ENCODE measurements at places on chromosomes 12 and 14.
A peak's percentile ranks its signal among the peaks of the same experiment; 100 is the strongest.

- no peak for DNase-seq
Measured at GRCh38 chr12:88015825-88016224, 13.4 kb downstream of the C12orf50 start.

- no peak for DNase-seq
Measured at GRCh38 chr12:62319058-62319457, 58.9 kb downstream of the USP15 start.

DNA sequence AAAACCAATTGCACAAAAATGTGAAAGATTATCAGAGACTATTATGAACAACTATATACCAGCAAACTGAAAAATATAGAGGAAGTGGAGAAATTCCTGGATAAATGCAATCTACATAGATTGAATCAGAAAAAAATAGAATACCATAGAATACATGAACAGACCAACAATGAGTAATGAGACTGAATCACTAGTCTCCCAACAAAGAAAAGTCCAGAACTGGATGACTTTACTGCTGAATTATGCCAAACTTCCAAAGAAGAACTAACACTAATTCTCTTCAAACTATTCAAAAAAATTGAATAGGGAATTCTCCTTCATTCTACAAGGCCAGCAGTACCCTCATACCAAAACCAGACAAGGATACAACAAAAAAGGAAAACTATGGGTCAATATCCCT, 60.6 kb downstream of the GUCY2C start:
- peak; percentile 42 for DNase-seq

- DNase-seq = no peak
Measured at GRCh38 chr12:100964028-100964427, 169.5 kb downstream of the ANO4 start.

DNA sequence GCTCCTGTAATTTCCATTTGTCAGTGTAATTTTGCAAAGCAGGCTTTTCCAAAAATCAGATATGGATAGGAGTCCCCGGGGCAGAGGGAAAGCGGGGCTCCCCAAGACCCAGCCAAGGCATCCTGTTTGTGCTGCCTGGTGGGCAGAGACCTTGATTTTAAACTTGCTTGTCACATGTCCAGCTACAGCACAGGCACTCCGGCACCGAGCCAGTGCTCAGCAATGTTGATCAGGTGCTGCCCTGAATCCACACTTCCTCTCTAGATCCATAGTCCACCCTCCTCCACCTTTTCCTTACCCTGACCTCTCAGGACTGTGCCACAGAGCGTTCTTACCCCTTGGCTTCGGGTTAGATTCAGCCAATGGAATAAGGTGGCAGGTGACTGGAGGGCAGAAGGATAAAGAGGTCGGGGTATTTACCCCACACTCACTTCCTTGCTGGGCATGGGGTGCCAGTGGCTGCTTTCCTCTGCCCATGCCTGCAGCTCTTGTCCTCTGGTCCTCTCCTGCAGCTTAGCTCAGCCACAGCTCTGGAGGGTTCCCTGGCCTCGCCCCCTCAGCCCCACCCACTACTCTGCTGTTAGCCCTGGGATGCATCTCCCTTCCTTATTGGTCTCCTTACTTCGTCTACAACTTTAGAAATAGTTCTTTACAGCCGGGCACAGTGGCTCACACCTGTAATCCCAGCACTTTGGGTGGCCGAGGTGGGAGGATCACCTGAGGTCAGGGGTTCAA, 80.1 kb downstream of the IRF2BPL start:
- peak; percentile 60 for DNase-seq

DNA sequence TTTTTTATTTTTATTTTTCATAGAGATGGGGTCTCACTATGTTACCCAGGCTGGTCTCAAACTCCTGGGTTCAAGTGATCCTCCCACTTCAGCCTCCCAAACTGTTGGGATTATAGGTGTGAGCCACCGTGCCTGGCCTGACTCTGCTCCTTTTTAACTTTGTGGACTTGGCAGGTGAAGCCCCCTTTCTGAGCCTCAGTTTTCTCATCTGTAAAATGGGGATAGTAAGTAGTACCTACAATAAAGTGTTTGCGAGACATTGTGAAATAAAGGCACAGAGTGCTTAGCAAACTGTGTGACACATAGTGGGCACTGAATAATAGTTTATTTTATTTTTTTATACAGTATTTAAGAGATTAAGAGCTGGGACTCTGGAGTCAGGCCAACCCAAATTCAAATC, 21.1 kb upstream of the MED13L start:
- DNase-seq = no peak

GRCh38 chr12:10718279-10718821, 4.8 kb downstream of the YBX3 start:
- DNase-seq = peak; percentile 41

- DNase-seq = peak; percentile 81
Measured at GRCh38 chr14:104800015-104800770, 708 bp upstream of the ZBTB42 start.

DNA sequence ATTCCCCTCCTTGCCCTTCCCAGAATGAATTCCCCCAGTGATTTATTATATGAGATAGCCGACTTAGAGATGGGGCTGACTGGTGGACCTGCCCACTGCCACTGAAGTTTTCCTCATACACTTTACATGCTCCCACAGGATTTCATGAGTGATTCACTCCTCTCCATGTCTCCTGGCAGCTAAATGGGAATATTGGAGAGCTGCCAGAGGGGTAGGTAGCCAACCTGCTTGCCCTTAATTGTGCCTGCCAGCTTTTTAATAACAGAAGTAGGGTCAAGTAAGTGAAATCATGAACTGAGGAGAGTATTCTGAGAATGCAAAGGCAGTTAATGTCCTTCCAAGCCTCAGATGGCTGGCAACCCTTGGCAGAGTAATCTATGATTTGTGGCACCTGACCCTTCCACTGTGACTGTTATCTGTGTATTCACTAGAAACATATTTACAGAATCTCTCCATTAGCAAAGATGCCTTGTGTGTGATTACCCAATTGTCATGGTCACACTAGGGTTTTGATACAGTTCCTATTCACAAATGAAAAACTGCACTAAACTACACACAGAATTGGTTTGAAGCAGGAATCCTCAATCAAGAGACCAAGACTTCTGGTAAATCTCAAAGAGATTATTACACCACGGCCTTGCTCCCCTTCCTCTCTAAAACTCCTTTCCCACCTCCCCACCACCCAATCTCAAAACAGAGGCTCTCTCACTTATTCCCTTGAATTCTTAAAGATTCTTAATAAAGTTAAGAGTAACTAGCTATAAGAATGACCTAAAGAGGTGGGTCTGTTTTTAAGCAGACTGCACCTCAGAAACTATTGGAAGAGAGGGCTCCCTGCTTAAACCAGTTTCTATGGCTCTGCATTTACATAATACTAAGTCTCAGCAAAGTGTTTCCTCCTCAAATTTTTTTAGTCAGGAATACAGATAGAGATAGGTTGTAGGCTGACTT, 17.2 kb downstream of the NKX2-1 start:
- no peak for DNase-seq

DNA sequence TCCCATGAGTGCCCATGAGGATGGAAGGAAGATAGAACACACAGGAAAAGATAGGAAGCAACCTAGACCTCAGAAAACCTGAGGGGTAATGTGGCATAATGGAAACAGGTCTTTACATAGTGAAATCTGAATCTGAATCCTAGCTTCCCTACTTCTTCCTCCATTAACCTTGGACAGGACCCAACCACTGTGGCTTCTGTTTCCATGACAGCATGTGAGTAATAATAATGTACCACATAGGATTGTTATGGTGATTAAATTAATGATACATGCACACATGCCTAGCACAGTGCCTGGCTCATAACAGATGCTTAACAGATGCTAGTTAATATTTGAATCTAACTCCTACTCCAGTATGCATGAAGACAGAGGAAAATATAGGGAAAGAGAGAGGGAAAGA, 11.2 kb downstream of the TTC9 start:
- peak; percentile 84 for DNase-seq

DNA sequence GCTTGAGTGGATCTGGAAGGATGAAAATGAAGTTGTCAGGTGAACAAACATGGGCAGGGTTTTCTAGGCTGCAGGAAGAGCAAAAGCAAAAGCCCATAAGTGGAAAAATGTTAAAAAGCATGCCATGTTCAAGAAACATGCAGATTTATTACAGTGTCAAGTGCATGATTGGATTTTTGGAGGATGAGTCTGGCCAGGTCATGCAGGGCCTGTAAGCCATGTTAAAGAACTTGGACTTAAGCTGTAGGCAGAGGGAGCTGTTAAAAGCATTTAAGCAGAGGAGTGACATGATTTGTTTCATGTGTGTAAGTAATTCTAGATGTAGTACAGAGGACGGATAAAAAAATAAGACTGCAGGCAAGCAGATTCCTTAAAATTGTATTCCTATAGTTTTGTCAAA, 16.3 kb upstream of the SINHCAF start:
- DNase-seq = no peak

- DNase-seq = no peak
Measured at GRCh38 chr12:67523538-67523937, 125.0 kb upstream of the DYRK2 start.

GRCh38 chr12:110934093-110934852, 13.9 kb upstream of the MYL2 start:
- peak; percentile 75 for DNase-seq

DNA sequence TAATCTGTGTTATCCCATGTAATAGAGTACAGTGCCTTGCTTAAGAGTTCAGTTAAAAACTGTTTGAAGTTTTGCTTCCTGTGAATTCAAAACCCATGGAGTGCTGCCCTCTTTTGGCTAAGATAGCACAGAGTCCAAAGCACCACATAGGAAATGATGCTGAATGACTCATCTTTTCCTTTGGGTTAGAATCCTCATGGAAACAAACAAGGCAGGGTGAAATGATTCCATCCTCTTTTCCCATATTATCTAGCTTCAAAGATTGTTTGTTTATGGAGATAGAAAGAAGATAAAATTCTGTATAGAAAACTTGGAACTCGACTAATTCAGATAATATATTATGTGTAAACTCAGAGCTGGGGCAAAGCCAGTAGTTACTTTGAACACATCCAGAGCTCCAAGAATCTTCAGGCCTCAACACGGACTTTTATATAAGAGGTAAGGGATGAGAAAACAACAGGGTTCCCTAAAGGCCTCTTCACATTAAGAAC, 87.4 kb downstream of the OTOGL start:
- peak; percentile 87 for DNase-seq

GRCh38 chr12:87960566-87960965, 68.6 kb downstream of the C12orf50 start:
- DNase-seq = no peak

DNA sequence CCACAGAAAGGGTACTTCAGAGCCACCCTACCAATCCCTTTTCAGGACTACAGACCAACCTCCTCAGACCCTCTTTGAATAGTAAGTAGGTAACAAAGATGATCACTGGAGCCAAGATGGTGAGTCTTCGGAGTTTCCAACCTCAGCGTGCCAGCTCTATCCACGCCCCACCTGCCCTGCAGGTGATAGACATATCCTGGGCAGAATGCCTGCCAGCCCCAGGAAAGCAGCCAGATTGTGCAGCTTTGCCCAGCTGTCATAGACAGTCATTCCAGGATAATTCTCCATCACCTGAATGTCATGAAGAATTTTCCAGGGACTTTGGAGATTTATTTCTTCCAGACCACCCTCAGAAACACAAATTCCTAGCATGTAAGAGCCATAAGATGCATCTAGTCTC, 434.4 kb downstream of the RGS6 start:
- no peak for DNase-seq

DNA sequence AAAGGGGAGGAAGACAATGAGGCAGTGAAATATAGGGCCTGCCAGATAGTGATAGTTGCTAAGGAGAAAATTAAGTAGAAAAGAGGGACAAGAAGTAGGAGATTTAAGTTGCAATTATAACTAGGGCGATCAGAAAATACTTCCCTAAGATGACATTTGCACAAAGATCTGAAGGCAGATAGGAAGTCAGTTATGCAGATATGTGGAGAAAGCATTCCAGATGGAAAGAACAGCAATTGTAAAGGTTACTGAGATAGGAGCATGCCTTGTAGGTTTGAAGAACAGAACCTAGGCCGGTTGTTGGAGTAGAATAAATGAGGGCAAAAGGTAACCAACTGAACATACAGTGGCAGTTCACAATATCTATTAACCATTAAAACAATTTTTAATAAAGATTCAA, 21.4 kb upstream of the ACTR6 start:
- no peak for DNase-seq

DNA sequence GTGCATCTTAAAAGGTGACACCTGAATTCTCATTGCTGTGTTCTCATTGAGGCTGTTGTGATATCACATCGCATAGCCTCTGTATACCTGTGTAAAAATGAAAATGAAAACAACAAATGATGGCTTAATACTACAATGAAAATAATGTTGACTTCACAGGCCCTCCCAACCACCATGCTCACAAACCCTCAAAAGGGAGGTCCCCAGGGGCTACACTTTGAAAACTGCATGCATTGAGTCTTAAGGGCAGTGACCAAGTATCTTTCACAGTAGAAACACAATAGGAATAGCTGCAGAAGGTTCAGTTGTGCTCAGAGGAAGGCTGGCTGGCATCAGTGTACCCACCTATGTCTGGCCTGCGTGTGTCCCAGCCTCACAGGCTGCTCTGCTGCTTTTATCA, 27.6 kb upstream of the KCNK13 start:
- DNase-seq = no peak

- no peak for DNase-seq
Measured at GRCh38 chr12:124525455-124525854, 42.0 kb downstream of the NCOR2 start.

GRCh38 chr14:75577729-75578101, 705 bp upstream of the FLVCR2 start:
- DNase-seq = peak; percentile 85

- DNase-seq = no peak
Measured at GRCh38 chr12:118734266-118734665, 247.1 kb upstream of the SRRM4 start.

GRCh38 chr12:96473394-96474093, 15.8 kb upstream of the CFAP54 start:
- DNase-seq = no peak

- DNase-seq = peak; percentile 52
Measured at GRCh38 chr12:66516133-66516532, 162.7 kb downstream of the GRIP1 start.

- peak; percentile 47 for DNase-seq
Measured at GRCh38 chr14:50335389-50335788, 23.3 kb downstream of the DMAC2L start.

- DNase-seq = no peak
Measured at GRCh38 chr14:38950676-38951075, 152.4 kb downstream of the SEC23A start.

DNA sequence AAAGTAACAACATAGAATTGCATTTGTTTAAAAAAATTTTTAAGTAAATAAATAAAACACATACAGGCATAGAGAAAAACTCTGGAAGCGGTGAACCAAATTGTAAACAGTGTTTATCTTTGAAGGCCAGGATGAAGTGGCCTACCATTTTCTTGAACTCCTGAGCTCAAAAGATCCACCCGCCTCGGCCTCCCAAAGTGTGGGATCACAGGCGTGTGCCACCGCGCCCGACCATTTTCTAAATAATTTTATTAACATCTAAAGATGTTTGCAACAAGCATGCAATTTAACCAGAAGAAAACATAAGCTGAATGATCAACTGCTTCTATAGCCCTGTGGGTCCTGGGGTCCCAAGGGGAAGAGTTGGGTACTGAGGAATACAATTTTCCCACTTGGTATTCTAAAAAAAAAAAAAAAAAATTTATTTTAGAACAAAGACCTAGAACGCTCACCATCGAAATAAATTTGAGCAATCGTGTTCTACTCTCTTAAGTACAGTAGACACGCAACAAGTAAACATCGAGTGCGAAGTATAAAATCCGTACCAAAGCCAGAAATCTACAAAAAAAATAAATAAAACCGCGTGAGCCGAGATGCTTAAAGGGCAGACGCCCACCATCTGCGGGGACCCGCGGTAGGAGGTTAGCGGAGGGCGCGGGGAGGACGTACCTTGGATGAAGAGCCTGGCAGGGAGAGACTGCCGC, 484 bp downstream of the MIS18BP1 start:
- DNase-seq = peak; percentile 30
